CD4-positive, alpha-beta T cell treated with Interleukin-4 for 4 hours (primary cell): ENCODE measurements at places on chromosomes 3 and 15.

DNA sequence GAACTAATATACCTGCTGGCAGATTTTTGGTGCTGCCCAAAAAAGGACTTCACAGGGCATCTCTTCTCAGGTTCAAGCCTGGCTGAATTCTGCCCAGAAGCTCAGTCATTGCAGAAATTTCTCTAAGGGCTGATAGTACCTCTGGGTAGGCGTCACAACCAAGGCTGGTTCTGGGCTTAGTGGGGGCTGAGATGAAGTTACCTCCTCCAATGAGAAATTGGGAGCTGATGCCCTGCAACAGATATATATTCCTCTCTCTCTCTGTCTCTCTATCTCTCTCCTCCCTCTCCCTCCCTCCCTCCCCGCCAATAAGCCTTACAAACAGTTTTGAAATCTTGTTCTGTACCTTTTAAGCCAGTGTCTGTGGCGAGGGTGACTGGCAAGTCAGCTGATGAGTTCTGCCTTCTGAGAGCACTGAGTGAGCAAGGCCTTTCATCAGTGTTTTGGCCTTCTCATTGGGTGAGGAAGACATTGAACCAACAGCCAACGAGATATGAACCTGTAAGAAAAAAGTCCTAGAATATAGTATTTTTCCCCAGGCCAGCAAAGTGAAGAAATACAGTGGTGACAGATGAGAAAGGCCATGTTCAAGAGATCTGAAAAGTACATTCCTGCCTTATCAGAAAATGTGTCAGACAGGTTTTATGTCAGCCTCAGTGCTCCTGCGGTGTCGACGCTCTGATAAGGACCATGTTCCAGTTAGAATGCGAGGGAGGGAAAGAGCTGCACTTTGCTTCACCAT lies 45.5 kb downstream of the TMEM39A start:
- no peak for DNase-seq

DNA sequence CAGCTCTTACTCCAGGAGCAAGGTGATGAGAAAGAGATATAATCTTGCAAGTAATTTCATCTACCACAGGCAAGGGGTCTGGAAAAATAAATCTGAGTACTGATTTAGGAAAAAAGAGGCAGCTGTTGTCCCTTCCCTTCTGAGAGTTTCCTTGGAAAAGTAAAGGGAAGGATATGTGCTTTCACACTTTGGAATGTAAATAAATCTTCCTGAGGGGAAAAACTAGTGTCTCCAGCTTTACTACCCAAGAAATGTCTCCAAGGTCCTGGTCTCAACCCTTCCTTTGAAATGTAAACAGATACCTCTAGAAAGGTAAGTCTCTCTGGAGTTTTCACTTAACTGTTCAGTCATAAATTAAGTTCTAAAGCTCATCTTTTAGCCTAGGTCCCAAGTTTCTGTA lies 102.6 kb downstream of the DPH6 start:
- DNase-seq, result no peak

- DNase-seq, result no peak
These were observed 41.8 kb upstream of the TPM1 start for GRCh38 chr15:63000706-63001105.

- DNase-seq, result no peak
These were observed 3.9 kb downstream of the HYAL2 start for GRCh38 chr3:50318615-50319014.

- no peak for DNase-seq
These were observed 4.3 kb downstream of the PCBP4 start for GRCh38 chr3:51962854-51963530.

- DNase-seq, result no peak
These were observed 16.0 kb downstream of the H1-8 start for GRCh38 chr3:129558772-129559564.
